ENCODE measurements at places on chromosomes 12 and 14. TPM values are rescaled to one million over a fixed set of nuclear protein-coding genes. Genes with fewer than 3 reads are reported as not detected.

Gene AGAP2
- 0.80 TPM for total RNA-seq

Gene RAB3IP
- total RNA-seq = 21.8 TPM

Gene GPD1
- total RNA-seq = 0.39 TPM

Gene PYGL
- 315 TPM for total RNA-seq

Gene CYP46A1
- total RNA-seq = not detected

Gene AMDHD1
- 0.39 TPM for total RNA-seq

Gene NGB
- total RNA-seq = not detected

Gene EML1
- total RNA-seq = 2.2 TPM

Gene LRRC9
- not detected for total RNA-seq

Gene MORN3
- total RNA-seq = not detected

Data from hair follicular keratinocyte (primary cell).